ENCODE measurements at places on chromosomes 16 and 17.

- no peak for DNase-seq
These were observed 11.5 kb downstream of the FLII start for GRCh38 chr17:18246880-18247612.

DNA sequence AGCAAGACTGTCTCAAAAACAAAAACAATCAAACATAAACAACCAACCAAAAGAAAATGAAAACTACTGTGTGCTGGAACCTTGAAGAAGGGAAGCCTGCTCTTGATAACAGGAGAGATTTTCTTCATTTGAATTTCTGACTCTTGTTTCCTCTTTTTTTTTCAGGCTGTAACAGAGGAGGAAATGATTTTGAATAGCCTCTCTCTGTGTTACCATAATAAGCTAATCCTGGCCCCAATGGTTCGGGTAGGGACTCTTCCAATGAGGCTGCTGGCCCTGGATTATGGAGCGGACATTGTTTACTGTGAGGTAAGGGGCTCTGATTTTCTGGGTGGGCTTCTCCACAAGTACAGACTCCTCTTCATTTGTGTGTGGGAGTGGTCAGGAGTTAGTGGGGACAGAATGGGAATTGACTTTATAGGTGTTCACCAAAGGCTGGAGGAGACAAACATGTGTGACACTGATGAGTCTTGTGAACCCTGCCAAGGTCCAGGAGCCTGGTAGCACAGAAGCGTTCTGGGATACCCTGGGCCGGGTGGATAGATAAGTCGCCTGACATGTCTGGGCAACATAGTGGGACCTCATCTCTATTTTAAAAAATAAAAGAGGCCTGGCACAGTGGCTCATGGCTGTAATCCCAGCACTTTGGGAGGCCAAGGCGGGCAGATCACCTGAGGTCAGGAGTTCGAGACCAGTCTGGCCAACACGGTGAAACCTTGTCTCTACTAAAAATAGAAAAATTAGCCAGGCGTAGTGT, 14.9 kb downstream of the DUS2 start:
- DNase-seq = no peak

- DNase-seq = no peak
These were observed 205.6 kb downstream of the FOXL1 start for GRCh38 chr16:86783636-86784626.

- no peak for DNase-seq
These were observed 62.9 kb upstream of the AMZ2 start for GRCh38 chr17:68184816-68185436.

DNA sequence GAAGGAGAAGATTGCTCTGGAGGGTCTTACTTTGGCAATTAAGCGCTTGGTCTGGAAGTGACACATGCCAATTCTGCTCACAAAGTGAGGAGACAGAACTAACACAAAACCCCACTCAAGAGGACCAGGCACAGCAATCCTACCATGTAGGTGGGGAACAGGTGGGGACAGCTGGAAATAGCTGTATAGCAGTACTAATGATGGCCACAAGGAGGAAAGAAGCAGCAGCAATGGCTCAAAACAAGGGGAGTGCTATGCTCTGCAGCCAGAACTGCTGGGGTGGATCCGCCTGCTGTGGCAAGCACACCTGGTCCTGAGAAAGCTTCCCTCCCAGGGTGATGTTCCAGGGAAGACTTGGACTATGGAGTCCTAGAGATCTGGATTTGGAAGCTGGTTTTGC, 17.0 kb upstream of the TMEM132E start:
- DNase-seq = no peak

GRCh38 chr16:16158082-16158658, 65.1 kb downstream of the ABCC6 start:
- no peak for DNase-seq

DNA sequence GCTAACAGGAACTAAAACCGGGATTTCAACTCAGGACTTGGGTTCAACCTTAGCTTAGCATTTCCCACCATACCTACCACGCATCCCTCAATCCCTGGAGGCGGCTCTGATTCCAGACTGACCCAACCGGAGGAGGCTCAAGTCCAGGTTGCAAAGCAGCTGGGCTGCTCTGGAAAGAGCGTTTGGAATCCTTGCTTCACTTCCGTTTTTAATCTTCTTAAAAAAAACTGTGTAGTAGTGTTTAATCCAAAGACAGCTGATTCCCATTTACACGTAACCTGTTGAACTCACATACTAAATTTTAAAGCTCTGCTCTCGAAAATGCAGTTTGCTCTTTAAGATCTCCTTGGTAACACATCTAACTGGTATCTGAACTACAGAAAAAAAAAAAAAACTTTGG, 50.0 kb downstream of the NXN start:
- DNase-seq = no peak

DNA sequence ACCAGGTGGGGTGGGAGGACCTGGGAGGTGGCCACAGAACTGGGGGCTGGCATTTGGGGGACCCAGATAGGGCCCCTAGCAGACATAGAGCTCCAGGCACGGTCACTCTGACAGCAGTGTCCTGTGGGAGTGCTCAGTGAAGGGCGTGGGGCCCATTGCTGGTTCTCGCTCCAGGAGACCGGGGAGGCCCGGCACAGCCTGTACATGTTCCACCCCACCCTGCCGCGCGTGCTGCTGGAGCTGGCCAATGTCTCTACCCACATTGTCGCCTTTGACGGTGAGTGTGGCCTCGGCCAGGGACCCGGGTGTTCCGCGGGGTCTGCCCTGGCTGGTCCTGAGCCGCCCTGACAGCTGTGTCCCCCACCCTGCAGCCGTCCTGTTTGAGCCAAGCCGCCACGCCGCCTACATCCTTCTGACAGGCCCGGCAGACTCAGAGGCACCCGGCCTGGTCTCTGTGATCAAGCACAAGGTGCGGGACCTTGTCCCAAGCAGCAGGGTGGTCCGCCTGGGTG, 11.2 kb downstream of the RGS11 start:
- no peak for DNase-seq

- no peak for DNase-seq
These were observed 50.2 kb downstream of the PDPK1 start for GRCh38 chr16:2587891-2588565.

- no peak for DNase-seq
These were observed 15.2 kb downstream of the SOCS3 start for GRCh38 chr17:78344666-78345065.

DNA sequence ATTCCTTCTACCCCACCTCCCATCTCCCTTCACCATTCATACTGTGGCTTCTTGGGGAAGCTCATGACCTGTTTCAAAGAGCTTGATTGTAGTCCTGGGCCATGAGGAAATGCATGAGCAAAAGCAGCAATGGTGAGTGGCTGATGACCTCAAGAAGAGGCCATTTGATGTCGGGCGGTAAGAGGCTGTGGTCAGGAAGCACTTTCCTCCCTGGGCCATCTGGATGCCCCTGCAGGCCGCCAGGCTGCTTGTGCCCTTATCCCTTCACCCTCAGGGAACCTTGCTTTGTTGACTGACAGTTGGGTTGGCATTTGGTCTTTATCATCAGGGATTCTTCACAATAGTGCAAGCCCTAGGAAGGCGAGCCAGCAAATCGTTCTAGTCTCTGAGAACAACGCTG, 78.3 kb upstream of the TBX2 start:
- DNase-seq = no peak

GRCh38 chr16:35689764-35690163, 2230.4 kb downstream of the TP53TG3F start:
- DNase-seq = no peak

DNA sequence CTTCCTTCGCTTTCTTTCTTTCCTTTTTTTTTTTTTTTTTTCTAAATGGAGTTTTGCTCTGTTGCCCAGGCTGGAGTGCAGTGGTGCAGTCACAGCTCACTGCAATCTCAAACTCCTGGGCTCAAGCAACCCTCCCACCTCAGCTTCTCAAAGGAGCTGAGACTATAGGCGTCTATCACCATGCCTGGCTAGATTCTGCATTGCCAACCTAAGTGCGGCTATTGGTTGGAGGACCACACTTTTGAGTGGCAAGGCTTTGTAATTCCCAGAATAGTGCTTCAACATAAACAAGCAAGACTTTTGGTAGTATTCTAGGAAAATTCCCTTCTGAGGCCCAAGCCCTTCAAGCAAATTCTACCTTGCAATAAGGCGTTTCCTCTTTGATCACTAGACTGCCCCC, 107.8 kb downstream of the YPEL2 start:
- no peak for DNase-seq

- DNase-seq = no peak
These were observed 18.4 kb downstream of the MT1X start for GRCh38 chr16:56700631-56701030.

DNA sequence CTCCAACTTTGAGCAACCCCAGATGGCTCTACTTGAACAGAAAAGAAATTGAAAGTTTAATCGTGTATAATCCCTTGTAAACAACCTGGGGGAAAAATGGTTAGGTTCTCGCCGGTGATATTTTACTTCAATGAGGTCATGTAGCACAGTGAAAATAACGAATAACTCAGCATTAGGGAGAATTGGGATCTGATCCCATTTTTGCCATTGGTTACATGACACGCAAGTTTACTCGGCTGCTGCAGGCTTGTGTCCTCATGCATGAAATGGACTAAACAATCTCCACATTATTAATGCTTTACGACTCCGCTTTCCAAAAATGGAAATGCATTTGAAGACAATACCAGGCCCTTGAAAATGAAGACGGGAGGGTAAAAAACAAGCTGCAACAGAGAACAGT, 45.5 kb upstream of the LRRC37A3 start:
- no peak for DNase-seq

- DNase-seq = no peak
These were observed 508.9 kb downstream of the WWOX start for GRCh38 chr16:78608305-78608776.

DNA sequence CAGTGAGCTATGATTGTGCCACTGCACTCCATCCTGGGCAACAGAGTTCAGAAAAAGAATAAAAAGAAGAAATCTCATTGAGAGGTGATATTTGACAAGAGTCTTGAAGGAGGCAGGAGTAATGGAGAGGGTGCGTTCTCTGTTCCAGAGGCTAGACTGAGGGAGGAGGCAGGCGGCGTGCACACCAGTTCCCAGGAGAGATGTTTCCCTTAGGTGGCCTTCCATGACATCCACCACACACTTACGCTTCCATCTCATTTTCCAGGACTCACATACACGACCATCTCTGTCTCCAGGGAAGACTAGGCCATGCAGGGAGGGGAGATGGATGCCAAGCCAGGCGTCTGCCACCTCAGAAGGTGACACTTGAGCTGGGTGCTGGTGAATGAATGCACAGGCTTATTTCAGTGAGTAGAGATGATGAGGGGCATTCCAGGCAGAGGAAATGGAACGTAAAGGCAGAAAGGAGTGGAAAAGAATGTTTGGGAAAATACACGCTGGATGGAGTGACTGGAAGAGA, 25.3 kb upstream of the N4BP1 start:
- no peak for DNase-seq

DNA sequence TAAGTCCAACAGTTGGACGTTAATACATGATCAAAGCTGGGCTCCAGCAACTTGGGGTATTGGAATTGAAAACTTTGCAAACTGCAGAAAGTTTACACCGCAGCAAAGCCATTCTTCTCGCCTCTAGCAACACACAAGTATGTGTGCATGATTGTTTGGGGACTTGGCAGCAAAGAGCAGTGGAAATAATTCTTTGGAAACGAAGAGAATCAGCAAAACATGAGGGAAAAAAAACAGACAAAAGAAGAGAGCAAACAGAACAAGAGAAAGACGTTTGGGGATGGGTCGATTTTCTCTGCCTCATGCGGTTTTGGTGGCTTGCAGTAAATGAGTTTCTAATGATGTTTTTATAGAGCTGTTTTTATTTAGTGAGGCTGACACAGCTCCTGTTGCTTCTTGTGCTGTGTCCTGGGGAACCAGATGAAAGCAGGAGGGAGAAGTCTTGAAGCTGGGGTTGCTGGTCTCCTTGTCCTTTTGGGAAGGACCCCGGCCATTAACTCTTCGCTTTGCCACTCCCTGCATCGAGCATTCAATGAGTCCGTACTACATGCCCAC, 502.9 kb downstream of the GRIN2A start:
- DNase-seq = no peak

DNA sequence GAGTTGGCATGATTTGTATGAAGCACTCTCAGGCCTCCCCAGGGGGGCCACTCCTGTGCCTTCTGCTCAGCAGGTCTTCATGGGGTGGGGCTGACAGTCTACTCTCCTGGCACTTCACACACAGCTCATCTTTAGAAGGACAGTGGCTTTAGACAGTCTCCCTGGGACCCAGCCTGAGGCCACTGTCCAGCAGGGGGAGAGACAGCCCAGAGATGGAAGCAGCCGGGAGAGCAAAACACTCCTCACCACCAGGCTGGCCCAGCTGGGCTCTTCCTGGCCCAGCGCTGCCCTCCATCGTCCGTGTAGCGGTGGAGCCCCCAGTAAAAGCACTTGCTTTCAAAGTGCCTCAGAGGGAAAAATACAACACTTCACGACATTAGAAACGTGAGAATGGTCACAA, 62.0 kb upstream of the CRHR1 start:
- no peak for DNase-seq

GRCh38 chr16:78122774-78123315, 23.4 kb downstream of the WWOX start:
- peak; percentile 15 for DNase-seq

- DNase-seq = no peak
These were observed 23.8 kb upstream of the CRYM start for GRCh38 chr16:21301895-21302291.

DNA sequence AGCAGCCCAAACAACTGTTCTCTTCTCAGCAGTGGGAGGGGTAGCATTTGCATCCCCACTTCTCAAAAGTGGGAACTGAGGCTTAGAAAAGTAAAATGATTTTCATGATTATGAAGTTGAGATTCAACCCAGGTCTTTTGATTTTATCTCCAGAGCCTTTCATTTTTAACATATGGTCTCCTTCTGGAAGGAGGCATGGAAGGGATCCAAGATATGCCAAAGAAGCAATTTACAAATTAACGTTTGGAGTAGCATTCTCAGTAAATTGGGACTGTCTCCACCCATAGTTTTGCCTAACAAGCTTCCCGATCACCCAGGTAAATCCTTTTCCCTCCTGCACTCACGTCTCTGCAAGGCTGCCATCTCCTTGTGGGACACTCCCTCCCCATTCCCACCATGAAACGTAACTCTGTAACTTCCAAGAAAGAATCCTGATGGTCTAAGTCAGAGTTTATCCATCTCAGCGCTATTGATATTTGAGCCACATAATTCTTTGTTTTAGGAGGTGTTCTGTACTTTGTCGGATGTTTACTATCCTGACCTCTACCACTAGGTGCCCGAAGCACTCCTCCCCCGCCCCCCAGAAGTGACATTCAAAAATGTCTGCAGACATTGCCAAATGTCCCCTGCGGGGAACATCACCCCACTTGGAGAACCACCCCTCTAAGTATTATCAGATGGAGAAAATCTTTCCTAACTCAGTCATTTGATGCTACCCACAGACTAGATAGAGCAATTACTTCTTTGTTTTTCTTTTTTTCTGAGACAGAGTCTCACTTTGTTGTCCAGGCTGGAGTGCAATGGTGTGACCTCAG, 32.9 kb upstream of the NFAT5 start:
- no peak for DNase-seq

GRCh38 chr17:39591958-39592954, 15.5 kb downstream of the NEUROD2 start:
- DNase-seq = no peak

DNA sequence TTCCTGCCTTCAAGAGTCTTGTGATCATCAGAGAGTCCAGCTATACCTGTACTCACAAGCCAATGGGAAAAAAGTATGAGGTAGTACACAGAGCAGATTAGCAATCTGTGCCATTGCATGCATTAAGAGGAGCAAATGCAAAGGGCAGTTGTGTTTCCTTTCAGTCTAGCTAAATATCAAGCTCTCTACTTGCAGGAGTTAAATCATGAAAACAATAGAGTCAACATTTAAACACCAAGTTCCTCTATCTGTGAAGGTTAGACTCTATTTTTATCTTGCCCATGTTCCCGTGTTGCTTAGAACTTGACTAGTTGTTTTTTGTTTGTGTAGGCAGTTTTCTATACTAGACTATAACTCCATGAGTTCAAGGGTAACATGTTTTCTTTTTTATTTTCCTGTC, 4.7 kb upstream of the FAM20A start:
- DNase-seq = no peak
